ENCODE measurements at places on chromosomes 11 and 22.

GRCh38 chr11:64888729-64889511 lies 10.5 kb upstream of the EHD1 start:
- DNase-seq: no peak

DNA sequence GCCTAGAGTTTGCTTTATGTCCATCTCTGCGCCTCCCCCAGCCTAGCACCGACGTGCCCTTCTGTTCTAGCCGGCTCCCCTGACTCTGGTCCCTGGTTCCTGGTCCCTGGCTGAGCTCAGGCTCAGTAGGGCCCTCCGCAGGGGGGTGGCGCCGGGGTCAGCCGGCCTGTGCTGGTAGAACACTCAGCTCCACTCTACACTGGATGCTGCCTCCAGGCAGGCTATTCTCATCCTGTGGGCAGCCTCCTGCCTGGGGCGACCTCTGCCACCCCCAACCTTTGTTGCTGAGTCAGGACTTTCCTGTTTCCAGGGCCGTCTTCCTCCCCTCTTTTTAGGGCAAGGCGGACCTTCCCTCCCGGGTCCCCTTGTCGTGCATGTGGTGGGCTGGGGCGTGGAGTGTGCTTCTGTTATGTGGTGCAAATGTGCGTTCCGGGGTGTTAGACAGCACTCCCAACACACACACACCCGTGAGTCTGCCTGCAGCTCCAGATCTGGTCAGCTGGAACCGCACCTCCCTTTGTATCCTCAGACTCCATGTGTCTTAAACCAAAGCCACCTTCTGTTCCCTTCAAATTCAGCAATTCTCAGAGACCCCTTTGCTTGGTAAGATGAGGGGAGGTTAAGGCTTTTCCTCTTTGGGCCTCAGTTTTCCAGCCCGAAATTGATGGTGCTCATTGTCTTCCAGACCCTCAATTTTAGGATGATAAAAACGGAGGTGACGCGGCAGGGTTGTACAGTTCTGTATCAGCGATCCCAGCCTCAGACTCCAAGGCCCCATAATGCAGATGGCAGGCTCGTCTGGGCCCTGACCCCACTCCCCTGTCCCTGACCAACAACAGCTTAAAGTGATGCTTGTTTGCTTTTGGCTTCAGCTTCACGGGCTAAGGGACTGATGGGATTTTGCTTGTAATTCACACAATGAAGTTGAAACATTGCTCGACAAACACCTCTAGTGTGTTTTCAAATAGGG lies 1327.9 kb downstream of the BRD1 start:
- no peak for DNase-seq

DNA sequence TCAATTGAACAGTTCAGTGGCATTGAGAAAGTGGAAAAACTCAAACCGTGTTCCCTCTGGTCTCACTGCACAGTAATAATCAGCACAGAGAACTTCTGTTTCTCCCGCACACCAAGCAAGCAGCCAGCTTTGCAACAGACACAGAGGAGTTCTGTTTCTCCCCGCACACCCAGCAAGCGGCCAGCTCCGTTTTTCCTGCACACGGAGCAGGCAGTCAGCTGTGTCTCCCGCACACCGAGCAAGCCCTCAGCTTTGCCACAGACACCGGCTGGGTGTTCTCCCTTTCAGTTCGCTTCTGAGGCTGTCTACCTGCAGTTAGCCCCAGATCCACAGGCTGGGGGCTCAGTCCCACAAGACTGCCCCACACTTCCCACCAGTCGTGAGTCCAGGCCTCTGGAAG lies 9.9 kb upstream of the TALDO1 start:
- DNase-seq: no peak

DNA sequence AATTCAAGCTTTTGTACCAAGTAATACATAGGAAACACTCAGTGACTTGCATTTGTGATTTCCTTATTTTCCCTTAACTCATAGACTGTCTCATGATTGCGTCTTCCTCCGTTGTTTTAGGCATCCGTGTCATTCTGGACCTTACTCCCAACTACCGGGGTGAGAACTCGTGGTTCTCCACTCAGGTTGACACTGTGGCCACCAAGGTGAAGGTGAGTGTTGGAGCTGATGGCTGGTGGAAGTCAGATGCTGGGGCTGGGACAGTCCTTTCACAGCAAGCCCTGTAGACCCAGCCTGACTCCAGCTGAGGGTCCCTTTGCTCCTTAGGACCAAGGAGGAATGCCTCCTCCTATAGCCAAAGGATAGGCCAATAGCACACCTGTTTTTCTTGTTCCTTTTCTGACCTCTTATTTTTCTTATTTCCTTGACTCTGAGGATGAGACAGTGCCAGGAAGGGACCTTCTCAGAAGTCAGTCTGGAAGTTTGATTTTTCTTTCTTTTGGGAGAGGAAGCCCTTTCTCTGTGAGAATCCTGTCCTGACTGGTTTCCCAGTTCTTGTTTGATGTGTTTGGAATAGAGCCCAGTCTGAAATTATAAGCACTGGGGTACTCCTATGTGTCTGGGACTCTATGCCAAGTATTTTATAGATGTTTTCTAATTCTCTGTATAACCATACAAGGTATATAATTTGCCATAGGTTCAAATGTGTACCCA lies 2.2 kb downstream of the SLC3A2 start:
- no peak for DNase-seq

GRCh38 chr11:31325160-31325559 lies 44.4 kb downstream of the DCDC1 start:
- DNase-seq: no peak

GRCh38 chr11:43748095-43748494 lies 67.6 kb downstream of the HSD17B12 start:
- no peak for DNase-seq

- peak; percentile 30 for DNase-seq
These were observed 57.1 kb downstream of the PARVB start for GRCh38 chr22:44080936-44081861.

DNA sequence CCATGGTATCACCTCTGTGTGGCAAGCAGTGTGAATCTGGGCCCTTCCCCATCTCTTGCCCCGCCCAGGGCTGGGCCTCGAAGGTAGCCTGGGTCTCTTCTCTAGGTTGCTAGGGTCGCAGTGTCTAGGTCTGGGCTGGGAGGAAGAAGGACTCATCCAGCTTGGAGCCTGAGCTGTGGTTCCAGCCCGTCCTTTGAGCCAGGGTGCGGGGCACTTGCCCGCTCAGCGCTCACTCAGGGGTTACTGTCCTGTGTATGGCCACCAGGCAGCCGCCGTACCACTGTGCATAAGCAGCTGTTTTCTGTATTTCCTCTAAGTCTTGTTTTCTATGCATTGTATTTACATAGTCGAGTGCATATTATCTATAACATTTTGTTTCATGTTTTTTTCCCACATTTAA lies 160.9 kb downstream of the TBC1D22A start:
- DNase-seq: no peak

GRCh38 chr11:116590844-116591570 lies 181.8 kb downstream of the BUD13 start:
- DNase-seq: no peak

GRCh38 chr22:33720166-33720878 lies 200.0 kb downstream of the LARGE1 start:
- no peak for DNase-seq

- no peak for DNase-seq
These were observed 251.3 kb upstream of the PLET1 start for GRCh38 chr11:112511911-112512310.

GRCh38 chr11:79461144-79461543 lies 20.3 kb upstream of the TENM4 start:
- no peak for DNase-seq

All from stimulated activated CD8-positive, alpha-beta memory T cell treated with anti-CD3 and anti-CD28 coated beads, Interleukin-15, amount 100 ng/mL, for 48 hours (primary cell).